Smooth muscle cell of trachea (primary cell): ENCODE measurements at places on chromosomes 6 and 20. TPM values are rescaled to one million over a fixed set of nuclear protein-coding genes. Genes with fewer than 3 reads are reported as not detected.

EYS gene
- total RNA-seq: 0.29 and 0.50 TPM in 2 replicates

PTPRK gene
- 52.5 and 75.4 TPM in 2 replicates for total RNA-seq

ADGRG6 gene
- 0.33 and 1.7 TPM in 2 replicates for total RNA-seq

PDE7B gene
- 45.7 and 48.1 TPM in 2 replicates for total RNA-seq

RBM24 gene
- total RNA-seq: 0.29 and 2.3 TPM in 2 replicates

OLIG3 gene
- 0.17 TPM in 1 of 2 replicates, not detected in the other for total RNA-seq

RIPOR3 gene
- 10.6 and 27.3 TPM in 2 replicates for total RNA-seq

LST1 gene
- not detected in 2 replicates for total RNA-seq

TRIM40 gene
- total RNA-seq: not detected in 2 replicates

DNMT3B gene
- total RNA-seq: 1.7 and 3.8 TPM in 2 replicates

THEMIS gene
- total RNA-seq: not detected in 2 replicates

CNR1 gene
- total RNA-seq: not detected in 2 replicates

SEL1L2 gene
- not detected in 2 replicates for total RNA-seq

CLPSL2 gene
- not detected in 2 replicates for total RNA-seq

TBC1D32 gene
- total RNA-seq: 16.2 and 20.5 TPM in 2 replicates

MOCS3 gene
- 8.9 and 13.6 TPM in 2 replicates for total RNA-seq

SAPCD1 gene
- 1.3 and 1.9 TPM in 2 replicates for total RNA-seq

EYA4 gene
- 26.2 and 29.9 TPM in 2 replicates for total RNA-seq

PFDN4 gene
- 61.0 and 163 TPM in 2 replicates for total RNA-seq

TTK gene
- 2.0 and 38.5 TPM in 2 replicates for total RNA-seq

GSTA3 gene
- total RNA-seq: not detected in 2 replicates

MRPS10 gene
- 41.5 and 65.3 TPM in 2 replicates for total RNA-seq

FRK gene
- 1.5 and 1.7 TPM in 2 replicates for total RNA-seq

EFCAB8 gene
- 0.44 TPM in 1 of 2 replicates, not detected in the other for total RNA-seq

PAK5 gene
- total RNA-seq: under 0.01 TPM in 1 of 2 replicates, not detected in the other

SGK2 gene
- total RNA-seq: 0.83 TPM in 1 of 2 replicates, not detected in the other

SLC22A23 gene
- 4.7 and 10.3 TPM in 2 replicates for total RNA-seq

BTN1A1 gene
- not detected in 2 replicates for total RNA-seq

DEK gene
- 64.7 and 144 TPM in 2 replicates for total RNA-seq

CGA gene
- not detected in 2 replicates for total RNA-seq

CTCFL gene
- under 0.01 TPM in 1 of 2 replicates, not detected in the other for total RNA-seq

LY6G6F gene
- not detected in 2 replicates for total RNA-seq

SLX4IP gene
- total RNA-seq: 4.5 and 6.5 TPM in 2 replicates

SLC35F1 gene
- total RNA-seq: under 0.01 TPM in 1 of 2 replicates, not detected in the other

GTSF1L gene
- not detected in 2 replicates for total RNA-seq

TEAD3 gene
- total RNA-seq: 12.9 and 13.5 TPM in 2 replicates

BTBD9 gene
- 15.2 and 19.3 TPM in 2 replicates for total RNA-seq

CNBD2 gene
- total RNA-seq: 1.5 and 2.6 TPM in 2 replicates

PSORS1C1 gene
- total RNA-seq: 0.29 and 0.99 TPM in 2 replicates

GPR6 gene
- total RNA-seq: not detected in 2 replicates

TINAG gene
- total RNA-seq: 0.58 TPM in 1 of 2 replicates, not detected in the other

PDE10A gene
- total RNA-seq: 1.5 and 2.5 TPM in 2 replicates

SLC26A8 gene
- total RNA-seq: under 0.01 and 0.87 TPM in 2 replicates

RIPPLY2 gene
- total RNA-seq: 0.29 and 0.66 TPM in 2 replicates

ULBP3 gene
- 12.6 and 28.4 TPM in 2 replicates for total RNA-seq

EMILIN3 gene
- total RNA-seq: under 0.01 and 0.29 TPM in 2 replicates

BCAS1 gene
- total RNA-seq: under 0.01 TPM in 2 replicates

NMBR gene
- not detected in 2 replicates for total RNA-seq

ATF6B gene
- total RNA-seq: 20.8 and 27.2 TPM in 2 replicates
